Epithelial cell of umbilical artery (primary cell): ENCODE measurements at places on chromosomes 2 and 18. TPM values are rescaled to one million over a fixed set of nuclear protein-coding genes. Genes with fewer than 3 reads are reported as not detected.

Gene CAPN14
- total RNA-seq = under 0.01 TPM in 2 replicates

Gene IL1R2
- total RNA-seq = 0.46 TPM in 1 of 2 replicates, not detected in the other

Gene CIB4
- not detected in 2 replicates for total RNA-seq

Gene SPEG
- total RNA-seq = 0.30 and 0.32 TPM in 2 replicates

Gene HOXD12
- not detected in 2 replicates for total RNA-seq

Gene FBXO48
- total RNA-seq = under 0.01 and 0.61 TPM in 2 replicates

Gene ZNF385B
- total RNA-seq = not detected in 2 replicates

Gene MRO
- total RNA-seq = not detected in 2 replicates

Gene KCNE4
- total RNA-seq = 0.30 and 0.32 TPM in 2 replicates

Gene NAT8
- not detected in 2 replicates for total RNA-seq

Gene RNMT
- 16.6 and 22.8 TPM in 2 replicates for total RNA-seq

Gene IL1RL1
- 68.5 and 69.1 TPM in 2 replicates for total RNA-seq

Gene AGXT
- total RNA-seq = not detected in 2 replicates

Gene RAMP1
- not detected in 2 replicates for total RNA-seq

Gene GALR1
- not detected in 2 replicates for total RNA-seq

Gene HRH4
- total RNA-seq = not detected in 2 replicates

Gene LIPG
- total RNA-seq = 88.9 and 150 TPM in 2 replicates

Gene ALKAL2
- total RNA-seq = not detected in 2 replicates

Gene NEUROD1
- total RNA-seq = not detected in 2 replicates

Gene INPP5D
- 18.7 and 24.7 TPM in 2 replicates for total RNA-seq

Gene UGT1A5
- total RNA-seq = not detected in 2 replicates

Gene GPR55
- total RNA-seq = not detected in 2 replicates

Gene OBSL1
- total RNA-seq = 13.0 and 13.2 TPM in 2 replicates

Gene TMBIM1
- 96.1 and 112 TPM in 2 replicates for total RNA-seq

Gene HAT1
- 48.4 and 68.1 TPM in 2 replicates for total RNA-seq

Gene APOB
- 0.30 and 0.32 TPM in 2 replicates for total RNA-seq

Gene PROKR1
- not detected in 2 replicates for total RNA-seq

Gene TDRD15
- under 0.01 TPM in 1 of 2 replicates, not detected in the other for total RNA-seq

Gene CD207
- total RNA-seq = under 0.01 and 0.30 TPM in 2 replicates

Gene ARHGAP25
- total RNA-seq = 0.32 and 1.4 TPM in 2 replicates

Gene CCBE1
- 0.97 and 1.2 TPM in 2 replicates for total RNA-seq

Gene SKOR2
- total RNA-seq = not detected in 2 replicates

Gene RAB6C
- not detected in 2 replicates for total RNA-seq

Gene NCKAP1
- 128 and 159 TPM in 2 replicates for total RNA-seq

Gene EFHD1
- total RNA-seq = not detected in 2 replicates

Gene NR4A2
- under 0.01 TPM in 2 replicates for total RNA-seq

Gene PIEZO2
- total RNA-seq = 0.32 and 2.6 TPM in 2 replicates

Gene FAM98A
- 29.9 and 93.2 TPM in 2 replicates for total RNA-seq

Gene SDC1
- 0.97 and 1.1 TPM in 2 replicates for total RNA-seq

Gene SLC5A7
- not detected in 2 replicates for total RNA-seq

Gene IL18RAP
- not detected in 2 replicates for total RNA-seq

Gene SOWAHC
- total RNA-seq = 4.9 and 5.9 TPM in 2 replicates

Gene FAM228A
- not detected in 2 replicates for total RNA-seq

Gene FBLN7
- 1.8 and 1.9 TPM in 2 replicates for total RNA-seq

Gene SLC5A6
- 35.4 and 43.8 TPM in 2 replicates for total RNA-seq

Gene ITGA4
- 4.5 and 5.6 TPM in 2 replicates for total RNA-seq

Gene MROH2A
- total RNA-seq = not detected in 2 replicates

Gene SP9
- total RNA-seq = 0.15 TPM in 1 of 2 replicates, not detected in the other

Gene SLC14A1
- under 0.01 and 1.5 TPM in 2 replicates for total RNA-seq

Gene IL36A
- not detected in 2 replicates for total RNA-seq

Gene HOXD13
- total RNA-seq = under 0.01 TPM in 1 of 2 replicates, not detected in the other

Gene KCNG2
- total RNA-seq = not detected in 2 replicates

Gene SPATA3
- not detected in 2 replicates for total RNA-seq

Gene QPCT
- 20.8 and 27.2 TPM in 2 replicates for total RNA-seq

Gene HOXD1
- total RNA-seq = 4.3 and 7.8 TPM in 2 replicates

Gene SP5
- not detected in 2 replicates for total RNA-seq

Gene SPP2
- not detected in 2 replicates for total RNA-seq

Gene CLEC4F
- 0.15 TPM in 1 of 2 replicates, not detected in the other for total RNA-seq

Gene CXCR2
- total RNA-seq = not detected in 2 replicates
